ENCODE measurements at places on chromosomes 3 and 15. TPM values are rescaled to one million over a fixed set of nuclear protein-coding genes. Genes with fewer than 3 reads are reported as not detected.

EBLN2 gene
- 4.4 TPM for total RNA-seq

NDUFB4 gene
- total RNA-seq: 217 TPM

HRG gene
- total RNA-seq: not detected

CLRN1 gene
- not detected for total RNA-seq

All from H9 (cell line).